ENCODE measurements at places on chromosomes 1 and 21.

- no peak for DNase-seq
These were observed 122.3 kb downstream of the SLC30A10 start for GRCh38 chr1:219806020-219806419.

DNA sequence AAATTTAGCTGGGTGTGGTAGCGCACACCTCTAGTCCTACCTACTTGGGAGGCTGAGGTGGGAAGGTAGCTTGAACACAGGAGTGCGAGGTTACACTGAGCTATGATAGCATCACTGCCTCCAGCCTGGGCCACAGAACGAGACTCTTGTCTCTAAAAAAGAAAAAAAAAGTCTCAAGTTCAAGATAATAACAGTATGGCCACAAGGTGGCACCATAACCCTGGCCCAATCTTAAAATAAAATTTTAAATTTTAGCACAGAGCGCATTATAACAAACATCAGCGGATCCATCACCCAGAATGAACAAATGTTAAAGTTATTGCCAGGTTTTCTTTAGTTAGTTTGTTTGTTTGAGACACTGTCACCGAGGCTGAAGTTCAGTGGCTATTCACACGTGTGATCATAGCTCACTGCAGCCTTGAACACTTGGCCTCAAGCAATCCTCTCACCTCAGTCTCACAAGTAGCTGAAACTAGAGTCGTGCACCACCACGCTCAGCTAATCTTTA lies 2.9 kb upstream of the HTR6 start:
- no peak for DNase-seq

GRCh38 chr1:159653201-159653600 lies 61.2 kb downstream of the CRP start:
- no peak for DNase-seq

- no peak for DNase-seq
These were observed 100.7 kb downstream of the KCNN3 start for GRCh38 chr1:154769193-154769895.

- no peak for DNase-seq
These were observed 126.1 kb upstream of the CACHD1 start for GRCh38 chr1:64343823-64344190.

- DNase-seq = no peak
These were observed 141.7 kb upstream of the EDN2 start for GRCh38 chr1:41626146-41626545.

GRCh38 chr1:25355841-25356395 lies 17.8 kb downstream of the TMEM50A start:
- no peak for DNase-seq

DNA sequence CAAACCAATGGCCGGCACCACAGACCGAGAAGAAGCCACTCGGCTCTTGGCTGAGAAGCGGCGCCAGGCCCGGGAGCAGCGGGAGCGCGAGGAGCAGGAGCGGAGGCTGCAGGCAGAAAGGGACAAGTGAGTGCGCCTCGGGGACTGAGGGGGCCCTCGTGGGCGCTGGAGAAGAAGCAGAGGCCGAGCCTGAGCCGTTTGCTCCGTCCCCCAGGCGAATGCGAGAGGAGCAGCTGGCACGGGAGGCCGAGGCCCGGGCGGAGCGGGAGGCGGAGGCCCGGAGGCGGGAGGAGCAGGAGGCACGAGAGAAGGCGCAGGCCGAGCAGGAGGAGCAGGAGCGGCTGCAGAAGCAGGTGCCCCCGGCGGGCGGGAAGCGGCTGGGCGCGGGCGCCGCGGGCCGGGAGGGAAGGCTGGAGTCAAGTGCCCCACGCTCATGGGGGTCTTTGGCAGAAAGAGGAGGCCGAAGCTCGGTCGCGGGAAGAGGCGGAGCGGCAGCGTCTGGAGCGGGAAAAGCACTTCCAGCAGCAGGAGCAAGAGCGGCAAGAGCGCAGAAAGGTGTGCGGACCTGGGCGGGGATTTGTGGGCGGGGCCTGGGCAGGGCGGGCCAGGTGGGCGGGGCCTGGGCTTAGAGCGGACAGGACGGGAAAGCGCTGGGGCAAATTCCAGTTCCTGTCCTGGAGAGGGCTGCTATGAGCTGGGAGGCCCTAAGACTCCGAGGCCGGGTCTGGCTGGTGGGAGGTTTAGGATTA lies 22.7 kb downstream of the MAP7D1 start:
- DNase-seq = no peak

- DNase-seq = no peak
These were observed 9.9 kb upstream of the HLCS start for GRCh38 chr21:36976228-36976861.

GRCh38 chr1:121483961-121484424 lies 299.2 kb downstream of the SRGAP2C start:
- DNase-seq = no peak

DNA sequence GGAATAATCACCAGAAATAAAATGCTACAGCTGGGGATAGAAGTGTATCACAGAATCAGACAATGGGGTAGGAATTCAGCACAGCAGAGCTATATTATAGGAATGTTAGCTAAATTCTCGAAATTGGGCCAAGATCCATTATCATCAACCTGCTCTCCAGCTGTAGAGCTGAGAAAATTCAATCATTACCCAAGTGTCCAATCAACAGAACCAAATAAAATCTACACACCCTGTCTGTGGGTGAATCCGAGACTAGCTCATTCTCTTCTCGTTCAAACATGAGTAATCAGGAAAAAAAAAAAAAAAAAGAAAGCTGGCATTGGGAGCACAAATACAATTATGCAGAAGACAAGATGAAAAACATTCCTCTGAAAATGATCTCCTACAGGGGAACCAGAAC lies 119.2 kb downstream of the CDC7 start:
- DNase-seq = no peak

DNA sequence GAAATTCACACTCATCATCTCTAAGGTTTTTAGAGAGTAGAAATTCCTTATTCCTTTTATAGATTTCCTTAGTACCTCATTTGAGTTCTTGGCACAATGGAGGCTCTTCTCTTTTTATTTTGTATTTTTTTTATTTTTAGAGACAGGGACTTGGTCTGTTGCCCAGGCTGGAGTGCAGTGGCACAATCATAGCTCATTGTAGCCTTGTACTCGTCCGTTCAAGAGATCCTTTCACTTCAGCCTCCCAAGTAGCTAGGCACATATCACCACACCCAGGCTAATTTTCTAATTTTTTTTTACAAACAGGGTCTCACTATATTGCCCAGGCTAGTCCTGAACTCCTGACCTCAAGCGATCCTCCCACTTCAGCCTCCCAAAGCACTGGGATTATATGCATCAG lies 29.6 kb downstream of the RGL1 start:
- no peak for DNase-seq

- DNase-seq = no peak
These were observed 277.4 kb upstream of the PLXNA2 start for GRCh38 chr1:208521534-208521933.

DNA sequence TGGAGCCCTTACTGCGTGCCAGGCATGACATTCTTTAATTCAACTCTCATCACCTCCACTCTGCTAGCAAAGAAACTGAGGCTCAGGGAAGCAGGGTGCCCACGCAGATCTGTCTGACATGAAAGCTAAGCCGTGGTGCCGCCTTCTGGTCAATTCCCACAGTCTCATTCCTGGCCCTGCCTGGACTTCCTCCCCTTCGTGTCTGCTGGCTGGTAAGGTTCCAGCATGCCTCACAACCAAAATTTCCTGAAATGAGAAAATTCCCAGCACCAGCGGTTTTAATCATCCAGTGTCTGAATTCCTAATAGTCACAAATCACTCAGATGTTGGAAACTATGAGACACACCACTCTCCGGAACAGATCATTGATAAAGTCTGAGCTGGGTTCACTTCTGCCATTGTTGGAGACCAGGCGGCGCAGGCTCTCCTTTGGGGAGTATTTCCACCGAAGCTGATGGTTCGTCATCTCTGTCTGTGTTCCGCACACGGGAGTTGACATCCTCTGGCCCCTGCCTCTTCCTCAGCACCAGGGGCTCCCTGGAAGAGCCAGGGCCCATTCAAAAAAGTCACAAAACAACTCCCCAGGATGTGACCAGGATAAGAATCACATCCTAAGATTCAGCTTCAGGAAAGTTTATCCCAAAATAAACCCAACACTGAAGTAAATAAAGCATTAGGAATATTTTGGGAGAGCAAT lies 167.7 kb downstream of the PLPP3 start:
- DNase-seq = no peak

- peak; percentile 30 for DNase-seq
These were observed 7.8 kb downstream of the F11R start for GRCh38 chr1:161013131-161013487.

DNA sequence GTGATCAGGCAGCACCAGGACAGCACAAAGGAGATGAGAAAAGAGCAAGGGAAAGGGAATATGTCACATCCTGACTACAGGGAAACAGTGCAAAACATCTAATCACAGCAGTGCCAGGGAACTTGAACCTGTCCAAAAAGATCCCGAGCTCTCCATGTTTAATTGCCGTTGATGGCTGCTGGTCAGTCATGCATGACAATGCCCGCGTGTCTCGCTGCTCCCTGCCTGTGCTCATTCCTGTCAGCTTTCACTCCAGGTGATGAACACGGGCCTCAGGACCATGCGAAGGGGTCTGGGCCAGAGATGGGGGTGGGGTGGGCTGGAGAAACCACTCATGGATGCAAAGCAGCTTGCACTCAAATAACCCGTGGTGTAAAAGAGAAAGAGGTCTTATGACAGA lies 287.0 kb downstream of the GPATCH2 start:
- no peak for DNase-seq

DNA sequence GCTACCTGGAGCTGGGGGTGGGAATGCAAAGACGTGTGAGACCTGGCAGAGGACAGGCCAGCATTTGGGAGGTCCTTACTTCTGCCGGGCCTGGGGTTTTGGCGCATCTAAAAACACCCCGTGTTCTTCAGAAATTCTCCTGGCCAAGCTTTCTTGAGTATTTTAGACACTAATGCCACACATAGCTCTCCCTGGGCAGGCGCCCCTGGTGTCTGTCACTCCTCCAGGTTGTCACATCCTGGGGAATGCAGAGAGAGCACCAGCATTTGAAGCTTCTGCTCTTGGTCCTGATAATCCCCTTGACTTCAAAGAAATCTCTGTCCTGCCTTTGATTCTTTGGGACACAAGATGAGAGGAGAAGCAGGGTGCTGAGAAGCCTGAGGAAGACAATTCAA lies 6.0 kb downstream of the CAPN9 start:
- no peak for DNase-seq

GRCh38 chr1:40385437-40386358 lies 12.2 kb downstream of the SMAP2 start:
- DNase-seq = peak; percentile 83

DNA sequence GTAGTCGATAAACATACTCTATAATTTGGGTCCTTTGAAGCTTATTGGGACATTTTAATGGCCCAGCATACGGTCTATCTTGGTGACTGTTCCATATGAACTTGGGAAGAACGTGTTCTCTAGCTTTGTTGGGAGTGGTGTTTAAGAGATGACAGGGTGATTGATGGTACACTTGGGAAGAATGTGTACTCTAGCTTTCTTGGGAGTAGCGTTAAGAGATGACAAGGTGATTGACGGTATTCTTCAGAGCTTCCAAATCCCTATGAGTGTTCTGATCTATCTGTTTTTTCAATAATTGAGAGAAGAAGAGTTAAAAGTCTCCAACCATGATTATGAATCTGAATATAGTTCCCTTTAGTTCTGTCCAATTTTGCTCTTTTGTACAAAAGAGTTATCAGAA lies 9.4 kb downstream of the NPHP4 start:
- DNase-seq = no peak

DNA sequence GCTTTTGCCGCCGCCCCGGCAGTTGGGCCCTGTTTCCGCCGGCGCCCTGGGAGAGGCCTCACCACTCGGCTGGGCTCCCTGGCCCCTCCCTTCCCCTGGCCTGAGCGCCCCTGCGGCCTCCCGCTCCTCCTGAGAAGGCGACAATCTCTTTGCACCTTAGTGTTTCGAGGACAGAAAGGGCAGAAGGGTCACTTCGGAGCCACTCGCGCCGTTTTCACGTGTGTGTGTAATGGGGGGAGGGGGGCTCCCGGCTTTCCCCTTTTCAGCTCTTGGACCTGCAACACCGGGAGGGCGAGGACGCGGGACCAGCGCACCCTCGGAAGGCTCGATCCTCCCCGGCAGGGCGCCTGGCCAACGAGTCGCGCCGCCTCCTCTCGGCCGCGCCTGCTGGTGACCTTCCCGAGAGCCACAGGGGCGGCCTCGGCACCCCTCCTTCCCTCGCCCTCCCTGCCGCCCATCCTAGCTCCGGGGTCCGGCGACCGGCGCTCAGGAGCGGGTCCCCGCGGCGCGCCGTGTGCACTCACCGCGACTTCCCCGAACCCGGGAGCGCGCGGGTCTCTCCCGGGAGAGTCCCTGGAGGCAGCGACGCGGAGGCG lies 432 bp upstream of the SIM2 start:
- no peak for DNase-seq

DNA sequence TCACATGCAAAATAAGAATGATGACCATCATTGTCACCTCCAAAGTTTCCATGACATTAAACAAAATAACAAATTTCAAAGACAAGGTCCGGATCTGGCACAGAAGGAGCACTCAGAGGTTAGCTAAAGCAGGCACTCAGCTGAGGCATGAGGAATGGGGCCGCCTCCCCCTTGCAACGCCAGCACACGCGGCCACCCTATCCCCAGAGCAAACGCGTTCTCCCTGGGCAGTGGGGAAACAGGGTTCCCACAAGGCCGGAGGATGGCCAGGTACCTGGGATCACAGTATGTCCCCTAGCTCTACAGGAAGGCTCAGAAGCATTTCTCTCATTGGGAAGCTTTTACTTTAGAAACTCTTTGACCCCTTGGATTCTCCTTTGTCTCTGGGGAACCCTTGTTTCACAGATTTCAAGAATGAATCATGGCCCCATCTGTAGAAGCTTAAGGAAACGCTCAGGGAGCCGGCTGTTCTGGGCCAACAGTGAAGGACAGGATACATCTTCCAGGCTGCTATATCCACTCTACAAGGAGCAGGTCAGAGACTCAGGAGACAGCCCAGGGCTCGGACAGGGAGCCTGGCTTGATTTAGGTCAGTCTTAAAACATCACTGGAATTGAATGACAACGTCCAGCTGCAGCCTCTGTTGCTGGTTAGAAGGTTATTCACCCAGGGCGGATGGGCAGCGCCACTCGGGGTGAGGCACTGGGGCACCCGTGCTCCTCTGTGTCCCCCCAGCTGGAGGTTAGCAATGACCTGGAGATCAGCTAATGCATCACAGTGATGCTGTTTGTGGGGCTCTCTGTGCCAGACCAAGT lies 496.4 kb downstream of the NPHP4 start:
- no peak for DNase-seq

- no peak for DNase-seq
These were observed 263.1 kb downstream of the CAMTA1 start for GRCh38 chr1:7048395-7048794.

DNA sequence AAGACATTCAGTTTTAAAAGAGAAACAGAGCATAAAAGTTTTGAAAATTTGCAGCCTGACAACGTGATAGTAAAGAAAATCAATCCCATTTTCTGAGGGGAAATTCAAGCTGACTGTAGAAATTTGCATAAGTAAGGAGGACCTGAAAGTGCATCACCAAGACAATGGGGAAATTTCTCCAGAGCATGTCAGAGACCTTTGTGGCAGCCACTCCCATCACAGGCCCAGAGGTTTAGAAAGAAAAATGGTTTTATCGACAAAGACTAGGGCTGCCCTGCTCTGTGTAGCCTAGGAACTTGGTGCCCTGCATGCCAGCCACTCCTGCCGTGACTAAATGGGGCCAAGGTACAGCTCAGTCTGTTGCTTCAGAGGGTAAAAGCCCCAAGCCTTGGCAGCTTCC lies 1640.2 kb upstream of the PRMT6 start:
- DNase-seq = no peak

- DNase-seq = no peak
These were observed 203.0 kb downstream of the TOMM20 start for GRCh38 chr1:234925440-234926263.

All from GM06990 (cell line).